ENCODE measurements at places on chromosomes 12 and 14.

GRCh38 chr12:53808023-53808705 lies 56.4 kb upstream of the CISTR start:
- no peak for DNase-seq

DNA sequence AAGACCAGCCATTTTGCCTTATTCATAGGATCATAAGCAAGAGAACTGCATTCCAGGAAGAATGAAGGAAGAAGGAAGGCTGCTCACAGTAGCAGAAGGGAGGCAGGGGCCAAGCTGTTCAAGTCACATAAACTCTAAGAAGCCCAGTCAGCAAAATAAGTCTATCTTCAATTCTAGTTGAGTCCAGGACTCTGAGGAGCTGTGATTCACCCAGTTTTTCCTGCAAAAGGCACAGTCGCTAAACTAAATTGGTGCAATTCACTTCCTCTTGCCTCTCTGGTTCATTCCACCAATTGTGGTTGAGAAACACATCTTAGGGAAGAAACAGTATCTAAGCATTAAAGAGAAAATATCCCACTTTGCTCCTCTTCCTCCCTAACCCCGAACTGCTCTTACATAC lies 9.8 kb downstream of the ZNF641 start:
- no peak for DNase-seq

- no peak for DNase-seq
Measured at GRCh38 chr12:114226241-114226928, 179.6 kb downstream of the TBX5 start.

GRCh38 chr12:13631873-13632272 lies 349.5 kb downstream of the GRIN2B start:
- no peak for DNase-seq

DNA sequence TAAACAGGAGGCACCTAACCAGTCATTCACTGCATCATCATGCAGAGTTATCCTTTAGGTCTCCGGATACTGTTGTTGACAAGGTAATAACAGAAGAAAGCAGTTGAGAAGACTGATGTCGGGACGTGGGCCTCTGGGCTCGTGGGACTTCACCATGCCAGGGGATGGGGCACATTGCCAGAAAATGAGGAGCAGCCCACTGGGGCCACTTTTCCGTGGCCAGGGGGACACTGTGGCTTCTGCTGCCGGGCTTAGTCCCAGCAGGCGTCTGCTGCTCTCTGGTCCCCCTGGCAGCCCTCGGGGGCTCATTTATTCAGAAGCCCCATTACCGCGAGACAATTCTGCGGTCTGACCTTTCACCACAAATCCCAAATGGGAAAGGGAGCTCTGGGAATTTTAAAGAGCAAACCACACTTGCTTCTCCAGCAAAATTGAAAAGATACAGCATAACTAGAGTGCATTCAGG lies 201.2 kb downstream of the DAD1 start:
- no peak for DNase-seq

GRCh38 chr12:118835926-118836325 lies 145.4 kb upstream of the SRRM4 start:
- no peak for DNase-seq

- no peak for DNase-seq
Measured at GRCh38 chr12:10113075-10113474, 14.3 kb upstream of the CLEC1A start.

DNA sequence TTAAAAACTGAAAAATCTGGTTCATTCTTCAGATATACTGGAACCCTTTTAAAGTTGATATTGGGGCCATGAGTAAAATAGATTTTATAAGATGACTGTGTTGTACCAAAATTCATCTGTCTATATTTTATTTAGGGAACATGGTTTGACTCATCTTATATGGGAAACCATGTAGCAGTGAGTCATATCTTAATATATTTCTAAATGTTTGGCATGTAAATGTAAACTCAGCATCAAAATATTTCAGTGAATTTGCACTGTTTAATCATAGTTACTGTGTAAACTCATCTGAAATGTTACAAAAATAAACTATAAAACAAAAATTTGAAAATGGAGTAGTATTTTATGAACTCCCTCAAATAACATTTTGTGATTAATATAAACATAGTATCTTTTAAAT lies 14.2 kb downstream of the PTGER2 start:
- no peak for DNase-seq

GRCh38 chr14:36281309-36281708 lies 39.1 kb downstream of the MBIP start:
- DNase-seq = no peak

DNA sequence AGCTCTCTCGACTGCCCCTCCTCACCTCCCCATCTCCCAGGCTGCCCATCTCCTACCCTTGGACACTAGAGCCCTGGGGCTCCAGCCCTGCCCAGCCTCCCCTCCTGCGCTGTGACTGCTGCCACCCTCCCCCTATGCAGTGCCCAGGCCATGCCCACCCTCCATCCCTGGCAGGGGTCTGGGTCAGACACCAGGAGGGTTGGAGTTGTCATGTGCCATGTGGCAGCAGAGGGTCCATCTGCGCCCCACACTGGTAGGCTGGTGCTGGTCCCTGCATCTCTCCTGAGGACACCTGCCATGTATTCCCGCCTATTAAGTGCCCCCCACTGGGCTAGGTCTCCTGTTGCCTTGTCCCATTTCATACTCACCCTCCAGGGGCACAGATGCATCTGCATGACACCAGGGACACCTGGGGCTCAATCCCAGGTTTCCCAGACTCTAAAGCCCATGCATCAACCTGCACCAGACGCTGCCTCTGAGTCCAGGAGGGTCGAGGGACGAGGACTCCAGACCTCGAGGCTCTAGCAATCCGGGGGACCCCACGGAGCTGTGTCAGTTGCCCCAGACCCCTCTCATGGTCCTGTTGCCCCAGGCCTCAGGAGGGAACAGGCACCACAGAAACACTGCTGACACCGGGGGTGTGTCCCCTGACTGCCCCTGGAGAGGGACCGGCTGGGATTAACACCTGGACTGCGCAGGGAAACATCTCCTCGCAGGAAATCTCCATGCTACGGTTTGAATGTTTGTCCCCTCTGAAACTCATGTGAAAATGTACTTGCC lies 23.4 kb upstream of the SFSWAP start:
- no peak for DNase-seq

GRCh38 chr14:52267501-52268278 lies at the start of gene PTGDR:
Gene PTGDR (plus strand): TSS chr14:52267698. CDS start chr14:52267815, 117 bp downstream.
- no peak for DNase-seq

- no peak for DNase-seq
Measured at GRCh38 chr14:30440961-30441360, 118.0 kb upstream of the G2E3 start.

GRCh38 chr14:77843195-77843594 lies 43.3 kb downstream of the ADCK1 start:
- no peak for DNase-seq

GRCh38 chr14:59308086-59308485 lies 119.6 kb downstream of the DAAM1 start:
- no peak for DNase-seq

GRCh38 chr12:56839915-56840325 lies 76.8 kb downstream of the HSD17B6 start:
- peak; percentile 41 for DNase-seq

DNA sequence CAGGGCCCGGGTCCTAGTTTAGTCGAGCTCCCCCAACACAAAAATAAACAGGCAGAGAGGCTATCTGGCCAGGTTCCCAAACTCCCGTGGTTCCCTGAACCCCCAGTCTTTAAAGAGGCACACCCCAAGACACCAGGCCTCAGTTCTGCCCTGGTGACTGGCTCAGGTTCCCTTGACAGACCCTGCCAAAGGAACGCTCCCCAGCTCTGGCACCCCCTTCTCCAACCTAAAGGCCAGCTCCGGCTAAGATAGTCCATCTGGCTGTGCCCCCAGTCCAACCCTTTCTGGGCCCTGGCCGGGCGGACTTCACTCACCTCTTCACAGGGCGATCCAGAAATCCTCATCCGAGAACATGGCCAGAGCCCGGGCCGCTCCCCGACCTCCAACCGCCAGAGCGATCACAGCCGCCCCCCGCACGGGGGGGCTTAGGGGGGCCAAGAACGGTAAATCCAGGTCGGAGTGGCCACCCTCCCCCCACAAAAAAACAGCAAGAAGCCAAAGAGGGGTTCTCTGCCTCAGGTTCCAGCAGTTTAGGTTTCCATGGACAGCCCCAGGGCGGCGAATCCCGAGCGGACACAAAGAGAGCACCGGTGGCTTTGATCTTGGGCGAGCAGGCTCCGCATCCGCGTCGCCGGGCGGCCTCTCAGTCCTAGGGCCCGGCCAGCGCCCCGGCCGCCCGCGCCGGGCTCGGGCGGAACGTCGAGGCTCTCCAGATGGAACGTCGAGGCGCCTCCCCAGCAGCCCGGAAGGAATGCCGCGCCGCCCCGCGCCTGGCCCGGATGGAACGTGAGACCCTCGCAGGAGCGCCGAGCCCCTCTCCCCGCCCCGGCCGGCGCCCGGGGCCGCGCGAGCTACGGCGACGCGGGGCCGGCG lies 1.1 kb downstream of the KMT2D start:
- peak; percentile 57 for DNase-seq

- DNase-seq = no peak
Measured at GRCh38 chr14:23056956-23057756, at the start of gene CDH24. Gene CDH24 (minus strand): TSS chr14:23057520. CDS start chr14:23055733, 1,787 bp downstream.

DNA sequence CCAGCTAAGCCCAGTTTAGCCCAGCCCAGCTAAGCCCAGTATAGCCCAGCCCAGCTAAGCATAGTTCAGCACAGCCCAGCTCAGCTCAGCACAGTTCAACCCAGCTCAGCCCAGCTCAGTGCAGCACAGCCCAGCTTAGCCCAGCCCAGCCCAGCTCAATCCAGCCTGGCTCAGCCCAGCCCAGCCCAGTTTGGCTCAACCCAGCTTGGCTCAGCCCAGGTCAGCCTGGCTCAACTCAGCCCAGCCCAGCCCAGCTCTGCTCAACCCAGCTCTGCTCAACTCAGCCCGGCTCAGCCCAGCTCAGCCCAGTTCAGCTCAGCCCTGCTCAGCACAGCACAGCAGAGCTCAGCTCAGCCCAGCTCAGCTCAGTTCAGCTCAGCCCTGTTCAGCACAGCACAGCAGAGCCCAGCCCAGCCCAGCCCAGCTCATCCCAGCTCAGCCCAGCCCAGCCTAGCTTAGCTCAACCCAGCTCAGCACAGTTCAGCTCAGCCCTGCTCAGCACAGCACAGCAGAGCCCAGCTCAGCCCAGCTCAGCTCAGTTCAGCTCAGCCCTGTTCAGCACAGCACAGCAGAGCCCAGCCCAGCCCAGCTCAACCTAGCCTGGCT lies 330.9 kb downstream of the TMEM121 start:
- DNase-seq = no peak

GRCh38 chr12:132125736-132126135 lies 18.4 kb downstream of the DDX51 start:
- no peak for DNase-seq

DNA sequence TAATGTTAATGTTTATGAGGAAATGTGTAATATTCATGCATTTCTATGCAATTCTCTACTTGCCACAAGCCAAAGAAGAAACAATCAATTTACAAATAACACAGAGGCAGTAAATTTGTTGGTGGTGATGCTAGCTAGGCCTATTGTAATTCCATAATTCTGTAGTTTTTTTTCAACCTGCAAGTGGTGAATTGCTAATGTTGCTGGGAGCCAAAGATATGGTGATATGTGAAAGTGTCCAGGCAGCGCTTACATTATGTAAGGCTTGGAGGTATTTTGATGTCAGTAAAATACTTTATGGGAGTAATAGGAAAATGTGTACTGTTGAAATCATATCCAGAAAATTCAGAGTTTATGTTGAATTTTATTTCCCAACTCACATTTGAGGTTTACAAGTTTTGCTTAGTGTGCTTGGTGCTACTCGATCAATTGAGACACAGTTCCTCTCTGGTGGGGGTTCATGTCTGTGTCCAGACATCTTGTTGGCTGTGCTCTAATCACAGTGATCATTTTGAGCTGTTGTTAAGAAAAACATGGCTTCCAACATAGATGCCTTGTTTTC lies 23.2 kb downstream of the TMTC2 start:
- DNase-seq = no peak

DNA sequence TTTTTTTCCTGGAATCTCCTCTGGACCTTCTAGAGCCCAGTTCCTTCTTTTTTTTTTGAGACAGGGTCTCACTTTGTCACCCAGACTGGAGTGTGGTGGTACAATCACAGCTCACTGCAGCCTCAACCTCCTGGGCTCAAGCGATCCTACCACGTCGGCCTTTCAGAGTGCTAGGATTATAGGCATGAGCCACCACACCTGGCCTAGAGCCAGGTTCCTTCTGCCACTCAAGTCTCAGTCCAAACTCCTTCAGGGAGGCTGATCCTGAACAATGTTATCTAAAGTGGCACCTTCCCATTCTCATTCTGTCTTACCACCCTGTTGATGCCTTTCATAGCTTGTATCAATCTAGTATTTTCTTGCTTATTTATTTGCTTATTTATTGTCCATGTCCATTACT lies 22.3 kb upstream of the ELK3 start:
- no peak for DNase-seq

DNA sequence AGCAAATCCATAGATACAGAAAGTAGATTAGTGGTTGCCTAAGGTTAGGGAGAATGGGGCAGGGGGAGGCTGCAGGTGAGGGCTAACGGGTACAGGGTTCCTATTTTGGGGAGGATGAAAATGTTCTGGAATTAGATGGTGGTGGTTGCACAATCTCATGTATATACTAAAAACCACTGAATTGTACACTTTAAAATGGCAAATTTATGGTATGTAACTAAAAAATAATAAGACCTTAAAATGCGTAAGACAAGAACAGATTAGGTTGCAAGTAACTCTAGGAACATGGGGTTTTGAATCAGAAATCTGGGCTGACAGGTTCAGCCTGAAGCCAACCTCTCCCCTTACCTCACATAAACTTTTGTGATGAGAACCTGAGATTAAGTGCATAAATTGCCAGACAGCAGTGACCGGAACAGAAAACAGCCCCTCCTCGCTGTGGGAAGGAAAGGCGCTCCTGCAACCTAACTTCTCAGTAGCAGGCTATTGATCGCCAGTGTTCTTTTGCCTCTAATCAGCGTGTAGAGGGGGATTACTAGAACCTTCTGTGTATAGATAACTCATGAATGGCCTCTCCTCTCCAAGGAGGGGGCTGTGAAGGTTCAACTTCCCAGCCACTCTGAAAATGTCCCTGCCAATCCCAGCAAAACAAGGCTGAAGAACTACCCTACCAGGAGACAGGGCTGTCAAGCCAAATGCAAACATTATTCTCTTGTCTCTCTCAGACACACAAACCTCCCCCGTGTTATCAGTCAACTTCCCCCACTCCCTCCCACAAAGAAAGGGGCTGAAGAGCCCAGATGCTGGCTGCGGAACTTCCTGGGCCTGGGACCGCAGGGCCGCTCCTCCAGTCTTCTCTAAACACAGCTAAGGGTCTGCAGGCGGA lies 1.9 kb downstream of the SSH1 start:
- no peak for DNase-seq
